Tracheal epithelial cell (primary cell): ENCODE measurements at places on chromosomes 5 and 9. TPM values are rescaled to one million over a fixed set of nuclear protein-coding genes. Genes with fewer than 3 reads are reported as not detected.

PAXX gene
- 16.4 and 21.4 TPM in 2 replicates for total RNA-seq

RMI1 gene
- total RNA-seq: 3.1 and 6.8 TPM in 2 replicates

HMMR gene
- 3.6 and 5.1 TPM in 2 replicates for total RNA-seq

ORM1 gene
- total RNA-seq: not detected in 2 replicates

CTXN3 gene
- total RNA-seq: not detected in 2 replicates

PTPN3 gene
- total RNA-seq: 11.8 and 16.2 TPM in 2 replicates

FPGS gene
- total RNA-seq: 86.3 and 124 TPM in 2 replicates

SCGB3A1 gene
- total RNA-seq: 1.3 TPM in 1 of 2 replicates, not detected in the other

PTGS1 gene
- 1.9 TPM in 2 replicates for total RNA-seq

SHISAL2B gene
- total RNA-seq: not detected in 2 replicates

RANBP17 gene
- 7.7 and 18.3 TPM in 2 replicates for total RNA-seq

PCDHB9 gene
- under 0.01 TPM in 1 of 2 replicates, not detected in the other for total RNA-seq

TMED9 gene
- total RNA-seq: 121 and 141 TPM in 2 replicates

PTGR1 gene
- 53.3 and 74.6 TPM in 2 replicates for total RNA-seq

IL7R gene
- 1.4 TPM in 1 of 2 replicates, not detected in the other for total RNA-seq

SYK gene
- total RNA-seq: 15.2 and 28.3 TPM in 2 replicates

SPOCK1 gene
- total RNA-seq: 2.6 and 14.5 TPM in 2 replicates

CDHR2 gene
- total RNA-seq: under 0.01 TPM in 1 of 2 replicates, not detected in the other

PCDHGA11 gene
- total RNA-seq: 2.2 and 2.6 TPM in 2 replicates

IGFBPL1 gene
- under 0.01 TPM in 1 of 2 replicates, not detected in the other for total RNA-seq

PRRT1B gene
- not detected in 2 replicates for total RNA-seq

IFNA21 gene
- total RNA-seq: not detected in 2 replicates

SIT1 gene
- total RNA-seq: not detected in 2 replicates

ADAMTSL1 gene
- total RNA-seq: 0.72 TPM in 1 of 2 replicates, not detected in the other

ROPN1L gene
- total RNA-seq: under 0.01 and 0.21 TPM in 2 replicates

PCDHGB4 gene
- 0.64 and 5.3 TPM in 2 replicates for total RNA-seq

TRMO gene
- 14.5 and 16.1 TPM in 2 replicates for total RNA-seq

CDKN2B gene
- total RNA-seq: 36.9 and 62.4 TPM in 2 replicates

MEIKIN gene
- total RNA-seq: not detected in 2 replicates

PIGO gene
- total RNA-seq: 17.8 and 22.4 TPM in 2 replicates

TMEFF1 gene
- 0.21 and 1.7 TPM in 2 replicates for total RNA-seq

DDX4 gene
- not detected in 2 replicates for total RNA-seq

ANP32B gene
- total RNA-seq: 5.5 and 5.8 TPM in 2 replicates

LCN1 gene
- total RNA-seq: not detected in 2 replicates

SLC6A3 gene
- total RNA-seq: not detected in 2 replicates

SPINK6 gene
- not detected in 2 replicates for total RNA-seq

FBP2 gene
- total RNA-seq: not detected in 2 replicates

GRM6 gene
- total RNA-seq: not detected in 2 replicates

BTNL8 gene
- total RNA-seq: 0.24 TPM in 1 of 2 replicates, not detected in the other

SAXO1 gene
- total RNA-seq: not detected in 2 replicates

IFNK gene
- total RNA-seq: not detected in 2 replicates

PJA2 gene
- 44.8 and 54.9 TPM in 2 replicates for total RNA-seq

LCN2 gene
- total RNA-seq: 20.5 and 154 TPM in 2 replicates

TRIM32 gene
- total RNA-seq: 13.2 and 16.4 TPM in 2 replicates

TNFSF15 gene
- 0.21 and 1.7 TPM in 2 replicates for total RNA-seq

OLFM1 gene
- 0.48 TPM in 1 of 2 replicates, not detected in the other for total RNA-seq

GAS1 gene
- total RNA-seq: 1.4 and 1.5 TPM in 2 replicates

C5orf58 gene
- total RNA-seq: not detected in 2 replicates

ADAMTSL2 gene
- total RNA-seq: under 0.01 TPM in 1 of 2 replicates, not detected in the other

BHMT gene
- 0.24 TPM in 1 of 2 replicates, not detected in the other for total RNA-seq

KLHL9 gene
- 22.7 and 24.3 TPM in 2 replicates for total RNA-seq

MARVELD2 gene
- total RNA-seq: 24.8 and 27.3 TPM in 2 replicates

LRRC19 gene
- total RNA-seq: not detected in 2 replicates

SPATA31A5 gene
- total RNA-seq: not detected in 2 replicates

SAPCD2 gene
- total RNA-seq: 1.1 and 4.1 TPM in 2 replicates

CCDC180 gene
- total RNA-seq: under 0.01 TPM in 1 of 2 replicates, not detected in the other
